ENCODE measurements at places on chromosomes 5 and 9. TPM values are rescaled to one million over a fixed set of nuclear protein-coding genes. Genes with fewer than 3 reads are reported as not detected.

GRCh38 chr9:133729617-133730281 lies 8.4 kb downstream of the SARDH start:
- no peak for DNase-seq

DNA sequence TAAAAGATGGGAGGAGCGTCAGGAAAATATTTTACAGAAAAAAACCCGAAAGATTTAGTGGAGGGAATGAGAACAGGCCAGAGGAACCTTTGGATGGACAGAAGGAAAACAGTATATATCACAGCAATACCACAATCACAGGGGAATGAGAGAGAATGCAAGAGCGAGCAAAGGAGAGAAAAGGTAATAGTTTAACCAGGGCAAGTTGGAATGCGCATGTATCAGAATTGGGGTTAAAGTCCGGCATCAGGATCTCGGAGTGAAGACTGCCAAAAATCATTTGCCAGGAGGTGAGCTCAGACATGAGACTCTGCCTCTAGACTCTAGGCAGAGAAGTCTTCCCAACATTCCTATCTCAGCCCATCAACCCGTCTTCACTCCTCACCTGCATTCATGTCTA lies 36.8 kb downstream of the PCDHGC5 start:
- no peak for DNase-seq

GRCh38 chr9:69474821-69475220 lies 149.8 kb downstream of the ENTREP1 start:
- no peak for DNase-seq

DNA sequence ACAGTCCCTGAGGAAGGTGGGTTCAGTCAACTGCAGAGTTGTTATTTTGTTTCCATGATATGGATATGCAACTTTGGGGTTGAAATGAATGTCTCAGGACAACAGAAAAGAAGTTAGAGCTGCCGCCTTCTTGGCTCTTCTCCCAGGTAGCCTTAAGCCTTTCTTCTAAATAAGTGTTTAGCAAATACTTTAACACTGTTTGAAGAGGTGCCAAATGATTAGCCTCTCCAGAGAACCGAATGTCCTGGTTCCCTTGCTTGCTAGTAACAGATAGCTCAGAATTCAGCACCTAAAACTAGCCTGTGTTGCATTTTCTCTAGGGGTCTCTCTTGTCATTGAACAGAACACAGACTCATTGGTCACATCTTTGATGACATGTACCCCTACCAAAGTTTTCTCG lies 127.7 kb upstream of the PIK3R1 start:
- DNase-seq = no peak

ZNF366 gene
- 1.5 TPM for total RNA-seq

NTNG2 gene
- total RNA-seq = 0.31 TPM

SRD5A1 gene
- total RNA-seq = 52.4 TPM

CBY3 gene
- not detected for total RNA-seq

Measured in right lobe of liver (tissue), 6 donors.